ENCODE measurements at places on chromosomes 2 and 18. TPM values are rescaled to one million over a fixed set of nuclear protein-coding genes. Genes with fewer than 3 reads are reported as not detected.
A peak's percentile ranks its signal among the peaks of the same experiment; 100 is the strongest.

GRCh38 chr2:215973954-215974699, 39.2 kb downstream of the MREG start:
- DNase-seq, result peak; percentile 45

DNA sequence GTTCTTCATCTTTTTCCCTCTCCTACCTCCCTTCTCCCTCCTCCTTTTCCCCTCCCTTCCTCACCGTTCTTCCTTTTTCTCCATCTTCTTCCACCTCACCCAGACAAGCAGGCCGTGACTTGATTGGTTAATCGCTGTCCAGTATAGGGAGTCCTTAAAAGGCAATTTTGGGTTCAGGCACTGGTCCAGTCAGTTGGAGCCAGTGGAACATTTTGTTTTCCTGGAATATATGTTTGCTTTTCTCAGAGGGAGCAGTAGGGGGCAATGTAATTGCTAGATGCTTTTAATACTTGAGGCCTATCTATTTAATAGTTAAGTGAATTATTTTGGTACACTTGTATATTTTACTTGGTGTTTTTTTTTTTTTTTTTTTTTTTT, 15.0 kb downstream of the ELAC1 start:
- no peak for DNase-seq

GRCh38 chr2:136207030-136207623, 89.2 kb upstream of the CXCR4 start:
- DNase-seq, result no peak

DNA sequence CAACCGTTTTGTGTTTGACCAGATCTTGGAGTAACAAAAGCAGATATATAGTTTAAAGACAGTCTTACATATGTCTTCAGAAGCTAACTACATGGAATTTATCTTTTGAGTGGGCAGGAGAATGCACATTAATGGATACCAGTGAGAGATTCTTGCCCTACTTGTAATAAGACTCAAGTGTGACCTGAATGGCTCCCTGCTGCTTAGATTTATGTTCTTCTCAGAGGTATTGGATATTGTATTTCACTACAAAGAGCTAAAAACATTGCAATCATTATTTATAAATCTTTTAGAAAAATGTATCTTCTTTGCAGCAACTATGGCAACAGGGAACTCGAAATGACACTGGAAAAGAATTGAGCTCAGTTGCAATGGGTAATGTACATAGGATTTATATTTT, 227.7 kb downstream of the LRRTM4 start:
- DNase-seq, result no peak

DNA sequence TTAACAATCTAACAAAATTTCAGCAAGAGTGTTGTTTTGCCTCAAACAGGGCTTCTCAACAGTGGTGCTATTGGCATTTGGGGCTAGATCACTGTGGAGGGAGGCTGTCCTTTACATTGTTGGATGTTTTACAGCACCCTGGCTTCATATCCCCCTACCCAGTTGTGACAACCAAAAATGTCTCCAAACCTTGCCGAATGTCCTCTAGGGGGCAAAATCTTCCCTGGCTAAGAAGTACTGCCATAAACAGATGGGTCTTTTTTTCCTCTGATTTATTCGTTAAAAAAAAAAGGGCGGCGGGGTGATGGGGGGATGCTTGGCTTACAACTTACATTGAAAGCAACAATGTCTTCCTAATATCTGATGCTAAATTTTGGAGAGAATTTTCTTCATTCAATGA, 207.6 kb upstream of the CCDC150 start:
- no peak for DNase-seq

DNA sequence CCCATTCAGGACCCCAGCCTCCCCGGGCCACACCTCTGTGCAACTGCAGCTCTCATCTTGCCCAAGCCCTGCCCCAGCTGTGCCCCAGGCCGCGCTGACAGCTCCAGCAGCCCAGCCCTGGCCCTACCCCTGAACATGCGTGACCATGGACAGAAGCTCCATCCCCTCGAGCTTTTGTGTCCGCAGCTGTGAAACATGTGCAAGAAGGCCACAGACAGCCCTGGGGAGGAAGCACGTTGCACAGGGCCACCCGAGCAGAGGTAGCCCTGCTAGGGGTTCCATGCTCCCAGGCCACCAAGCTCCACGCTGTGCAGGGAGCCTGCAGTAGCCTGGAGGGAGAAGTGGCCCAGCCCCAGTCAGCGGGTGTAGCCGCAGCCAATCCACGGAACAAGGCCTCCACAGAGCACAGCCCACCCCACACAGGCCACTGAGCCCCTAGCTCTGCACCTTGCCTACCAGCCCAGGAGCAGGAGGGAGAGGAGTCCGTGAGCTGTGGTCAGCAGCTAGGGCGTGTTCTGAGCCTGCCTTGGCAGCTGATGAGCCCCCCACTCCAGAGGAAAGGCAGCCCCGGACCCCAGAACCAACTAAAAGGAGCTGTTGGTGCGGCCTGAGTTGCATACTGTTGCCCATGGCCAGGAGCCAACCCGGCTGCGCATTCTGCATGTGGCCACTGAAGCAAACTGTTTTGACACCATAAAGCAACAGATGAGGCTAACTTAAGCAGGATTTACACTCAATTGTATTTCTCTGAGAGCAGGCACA, 184.0 kb downstream of the SEPTIN10 start:
- no peak for DNase-seq

DNA sequence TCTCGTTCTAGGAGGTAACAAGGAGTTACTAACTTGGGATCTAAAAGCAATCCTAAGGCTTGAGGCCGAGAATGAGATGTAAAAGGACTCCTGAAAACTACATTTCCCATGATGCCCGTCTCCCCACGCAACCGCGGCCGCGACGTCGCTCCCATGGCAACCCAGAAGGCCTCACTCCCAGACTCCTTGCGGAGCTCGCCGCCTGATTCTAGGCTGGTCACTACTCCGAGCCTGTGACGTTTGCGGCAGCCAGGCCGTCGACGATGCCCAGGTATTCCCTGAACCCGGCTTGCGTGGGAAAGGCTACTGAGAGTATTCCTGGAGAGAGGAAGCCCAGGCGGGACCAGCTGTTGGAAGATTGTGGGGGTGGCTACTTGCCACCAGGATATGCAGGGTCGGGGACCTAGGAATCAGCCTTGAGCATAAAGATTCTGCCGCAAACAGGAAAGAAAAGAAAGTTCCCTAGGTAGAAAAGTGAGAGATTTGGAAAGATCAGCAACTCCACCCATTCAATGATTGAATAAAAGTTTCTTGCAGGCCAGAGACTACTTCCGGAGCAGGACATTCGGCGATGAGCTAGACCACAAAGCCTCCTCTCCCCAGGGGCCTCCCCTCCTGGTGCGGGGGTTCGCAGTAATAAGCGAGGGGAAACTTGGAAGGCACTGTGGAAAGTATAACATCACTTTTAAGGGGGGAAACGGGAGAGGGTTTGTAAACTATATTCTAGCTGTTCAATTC, at the start of gene DYNC2LI1:
Gene DYNC2LI1, plus strand, starts transcription at position 164 of the 738 bp plus-strand sequence. Its CDS starts 100 bp downstream, at position 264.
- peak; percentile 90 for DNase-seq

DNA sequence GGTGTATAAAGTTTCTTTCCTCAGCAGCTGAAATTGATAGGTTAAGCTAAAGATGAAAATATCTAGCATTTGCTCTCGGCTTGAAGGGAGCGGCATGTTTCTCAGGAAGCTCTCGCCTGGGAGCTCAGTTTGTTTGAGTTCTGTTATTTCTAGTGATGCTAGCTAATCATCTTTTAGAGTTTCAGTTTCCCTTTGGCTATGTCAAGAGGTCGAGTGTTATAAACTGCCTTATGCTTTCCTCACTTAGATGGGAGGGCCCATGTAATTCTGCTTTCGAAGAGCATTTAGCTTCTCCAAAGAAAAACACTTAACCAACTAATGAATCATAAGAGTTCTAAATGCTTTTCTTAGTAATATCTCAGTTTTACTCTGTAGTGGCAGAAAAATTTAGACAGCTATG, 33.6 kb downstream of the PLCL1 start:
- peak; percentile 24 for DNase-seq

GRCh38 chr2:150230616-150231015, 256.9 kb downstream of the RND3 start:
- no peak for DNase-seq

DNA sequence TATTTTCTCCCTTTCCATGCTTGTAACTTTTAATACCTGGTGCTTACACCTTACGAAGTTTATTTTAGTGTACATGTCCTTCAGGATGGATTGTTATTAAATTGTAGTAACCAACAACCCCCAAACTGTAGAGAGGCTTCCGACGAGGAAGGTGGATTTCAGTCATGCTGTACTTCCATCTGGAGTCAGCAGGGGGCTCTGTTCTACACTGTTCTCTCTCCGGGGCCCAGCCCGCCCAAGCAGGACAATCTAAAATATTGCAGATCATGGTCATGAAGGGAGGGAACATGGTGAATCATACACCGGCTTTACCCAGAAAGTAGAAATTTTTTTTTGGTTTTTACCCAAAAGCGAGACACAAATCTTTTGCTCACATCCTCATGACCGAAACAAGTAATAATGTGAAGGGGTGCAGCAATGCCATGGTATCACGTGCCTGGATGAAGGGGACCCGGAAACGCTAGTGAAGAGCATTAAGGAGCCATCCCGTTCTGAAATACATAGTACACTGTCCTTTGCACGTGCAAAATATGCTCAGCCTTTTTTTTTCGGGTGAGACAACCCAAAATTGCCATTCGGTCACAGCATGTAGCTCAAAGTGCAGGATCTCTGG, 884.8 kb downstream of the EPHA4 start:
- DNase-seq, result peak; percentile 44

COL6A3 gene
- total RNA-seq, result 254 TPM

MRO gene
- 0.02 TPM for total RNA-seq

RTN4 gene
- total RNA-seq, result 295 TPM

ASPRV1 gene
- total RNA-seq, result 0.47 TPM

CD8B2 gene
- not detected for total RNA-seq

CKAP2L gene
- total RNA-seq, result 21.1 TPM

COLEC11 gene
- total RNA-seq, result 0.72 TPM

All from HT1080 (cell line).